ENCODE measurements at places on chromosomes 2 and 18.
A peak's percentile ranks its signal among the peaks of the same experiment; 100 is the strongest.

DNA sequence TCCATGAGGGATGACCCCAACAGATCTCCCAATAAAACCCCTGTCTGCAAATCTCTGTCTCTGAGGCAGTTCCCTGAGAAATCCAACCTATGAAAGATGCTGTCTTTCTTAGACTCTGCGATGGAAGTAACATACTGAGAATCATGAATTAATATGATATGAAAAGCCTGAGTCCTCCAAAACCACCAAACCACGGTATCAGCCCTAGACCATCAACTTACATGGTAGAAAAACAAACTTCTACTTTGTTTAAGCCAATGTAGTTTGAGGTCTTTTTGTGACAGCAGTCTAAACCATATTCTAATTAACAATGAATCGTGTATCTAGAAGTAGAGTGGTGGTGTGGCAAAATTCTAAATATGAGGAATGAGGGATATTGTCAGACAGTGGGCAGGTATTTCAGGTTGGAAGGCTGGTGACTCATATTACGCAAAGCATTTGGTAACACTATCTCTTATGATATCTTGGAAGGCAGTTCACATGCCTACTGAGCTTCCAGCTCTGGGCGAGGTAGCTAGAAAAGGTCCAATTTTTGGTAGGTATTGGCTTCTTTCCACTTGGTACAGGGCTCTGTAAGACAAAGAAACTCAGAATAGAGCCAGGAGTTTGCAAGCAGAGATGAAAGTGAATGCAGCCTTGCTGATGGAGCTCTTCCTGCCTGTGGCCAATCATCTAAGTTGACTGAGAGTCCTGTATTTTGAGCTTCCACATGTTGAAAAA lies 215.8 kb downstream of the ZFP36L2 start:
- DNase-seq: no peak

DNA sequence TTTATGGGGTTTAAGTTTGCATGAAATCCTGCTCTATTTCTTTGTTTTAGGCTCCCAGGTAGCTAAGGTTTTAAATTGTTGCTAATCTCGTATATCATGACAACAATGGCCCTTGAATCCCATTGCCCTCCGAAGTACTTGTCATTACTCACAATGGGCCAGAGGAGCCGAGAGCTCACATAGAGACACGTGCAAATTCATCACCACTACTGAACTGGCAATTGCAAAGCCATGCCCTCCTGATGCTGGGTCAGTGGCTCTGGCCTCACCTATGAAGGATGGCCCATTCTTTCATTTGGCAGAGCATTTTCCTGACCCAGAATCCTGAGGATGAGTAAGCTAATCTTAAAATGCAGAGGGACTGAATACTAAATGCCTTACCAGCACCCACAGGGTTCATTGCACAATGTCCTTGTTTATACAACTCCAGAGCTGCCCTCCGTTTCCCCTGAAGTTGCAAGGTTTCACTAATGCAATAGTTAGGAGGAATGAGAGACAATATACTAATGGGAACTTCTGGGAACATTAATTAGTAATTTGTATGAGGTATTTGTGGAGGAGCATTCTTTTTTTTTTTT lies 71.6 kb upstream of the GAREM1 start:
- no peak for DNase-seq

- no peak for DNase-seq
Observed at GRCh38 chr2:26495705-26496297, 17.9 kb upstream of the OTOF start.

DNA sequence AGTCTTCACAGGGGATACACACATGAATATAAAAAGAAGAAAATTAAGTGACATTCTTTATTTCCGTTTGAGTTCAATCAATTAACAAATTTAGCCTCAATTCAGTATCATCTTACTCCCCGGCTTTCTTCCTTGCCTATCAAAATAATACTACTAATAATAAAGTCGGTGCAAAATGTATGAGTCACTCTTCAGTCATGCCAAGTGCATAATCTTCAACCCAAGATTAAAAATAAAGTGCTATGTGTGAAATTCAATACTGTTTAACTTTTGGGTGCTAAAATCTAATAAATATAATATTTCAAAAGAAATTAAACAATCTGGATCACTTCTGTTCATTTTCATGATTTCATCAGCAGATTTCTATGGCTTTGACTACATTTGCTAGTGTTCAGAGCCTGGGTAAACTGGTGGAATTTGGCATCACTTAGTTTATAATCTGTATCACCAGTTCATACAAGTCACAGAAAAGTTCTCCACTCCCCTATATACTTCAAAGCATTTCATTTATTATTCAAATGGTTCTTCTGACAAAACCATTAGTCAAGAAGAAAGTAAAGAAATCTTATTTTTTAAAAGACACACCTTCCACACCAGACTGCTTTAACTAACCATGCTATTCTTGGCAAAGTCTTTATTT lies 183.6 kb downstream of the THADA start:
- no peak for DNase-seq

GRCh38 chr18:78427081-78427480 lies 552.5 kb upstream of the SALL3 start:
- no peak for DNase-seq

GRCh38 chr2:111918383-111918806 lies 20.0 kb downstream of the MERTK start:
- DNase-seq: peak; percentile 95

- no peak for DNase-seq
Observed at GRCh38 chr18:76491776-76492668, 3.0 kb downstream of the ZNF516 start.

GRCh38 chr2:218964041-218964771 lies 4.7 kb downstream of the CDK5R2 start:
- DNase-seq: no peak

DNA sequence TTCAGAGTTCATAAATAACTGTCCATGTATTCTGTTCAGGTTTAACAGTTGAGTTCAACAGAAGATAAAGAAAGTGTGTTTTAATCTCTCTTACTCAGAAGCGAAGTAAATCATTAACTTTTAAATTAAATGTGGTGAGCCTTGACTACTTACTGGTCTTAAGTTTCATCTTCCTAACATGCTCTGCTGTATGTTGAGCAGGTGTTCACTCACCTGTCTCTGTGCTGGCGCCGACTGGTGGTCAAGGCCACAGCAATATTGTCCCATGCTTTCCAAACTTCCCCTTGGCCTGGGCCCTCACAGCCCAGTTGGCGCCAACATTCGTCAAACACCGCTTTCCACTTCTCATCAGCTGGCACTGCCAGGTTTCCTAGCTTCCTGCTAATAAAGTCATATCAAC lies 17.0 kb upstream of the MPP4 start:
- no peak for DNase-seq

GRCh38 chr2:4765787-4766530 lies 926.2 kb upstream of the SOX11 start:
- no peak for DNase-seq

- no peak for DNase-seq
Observed at GRCh38 chr2:223460209-223460608, 142.0 kb downstream of the SCG2 start.

- no peak for DNase-seq
Observed at GRCh38 chr18:36685580-36685979, 143.2 kb downstream of the TPGS2 start.

DNA sequence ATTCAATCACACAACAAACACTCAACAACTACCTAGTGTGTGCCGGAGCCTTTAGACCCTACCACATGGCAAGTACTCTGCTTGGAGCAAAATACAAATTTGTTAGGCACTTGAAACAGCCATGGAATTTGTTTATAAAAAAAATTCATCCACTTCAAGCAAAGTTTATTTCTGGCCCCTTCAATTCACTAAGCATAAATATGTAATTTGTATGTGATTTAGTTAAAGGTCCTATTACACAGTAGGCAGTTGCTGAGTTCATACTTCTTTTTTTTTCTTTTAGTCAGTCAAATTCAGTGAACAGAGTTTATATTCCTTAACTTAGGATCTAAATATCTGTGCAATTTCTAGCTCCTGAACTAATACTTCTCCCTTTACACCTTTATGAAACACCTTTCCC lies 22.5 kb downstream of the GCFC2 start:
- no peak for DNase-seq

DNA sequence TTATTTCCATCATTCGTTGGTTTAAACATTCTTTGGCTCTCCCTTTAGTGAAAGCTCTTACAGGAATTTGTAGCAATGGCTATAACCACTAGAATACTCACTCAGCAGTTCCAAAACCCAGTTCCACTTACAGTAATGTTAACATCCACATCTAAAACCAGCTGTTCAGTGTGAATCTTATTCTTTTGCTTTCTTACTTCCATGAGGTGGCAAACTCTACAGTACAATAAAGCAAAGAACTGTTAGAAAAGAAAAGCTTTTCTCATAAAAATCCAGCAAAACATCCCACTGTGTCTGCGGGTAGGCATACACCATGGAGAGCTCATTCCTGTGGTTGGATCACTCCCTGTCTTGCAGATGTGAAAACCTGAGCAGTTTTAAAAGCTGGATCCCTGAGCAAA lies 147.1 kb downstream of the ARHGAP28 start:
- DNase-seq: peak; percentile 72

DNA sequence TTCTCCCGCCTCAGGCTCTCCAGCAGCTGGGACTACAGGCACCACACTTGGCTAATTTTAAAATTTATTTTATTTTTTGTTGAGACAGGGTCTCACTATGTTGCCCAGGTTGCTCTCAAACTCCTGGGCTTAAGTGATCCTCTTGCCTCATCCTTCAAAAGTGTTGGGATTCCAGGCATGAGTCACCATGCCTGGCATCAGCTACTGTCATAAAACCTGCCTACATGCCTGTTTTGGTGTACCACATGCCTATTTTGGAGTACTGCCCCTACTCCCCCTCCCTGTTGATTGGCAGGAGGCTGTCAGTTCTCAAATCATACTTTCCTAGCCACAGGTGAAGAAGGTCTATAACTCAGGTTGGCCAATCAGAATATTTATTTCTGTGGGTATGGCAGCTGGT lies 64.0 kb downstream of the CHST9 start:
- DNase-seq: no peak

GRCh38 chr2:138423745-138424144 lies 77.8 kb upstream of the SPOPL start:
- no peak for DNase-seq

DNA sequence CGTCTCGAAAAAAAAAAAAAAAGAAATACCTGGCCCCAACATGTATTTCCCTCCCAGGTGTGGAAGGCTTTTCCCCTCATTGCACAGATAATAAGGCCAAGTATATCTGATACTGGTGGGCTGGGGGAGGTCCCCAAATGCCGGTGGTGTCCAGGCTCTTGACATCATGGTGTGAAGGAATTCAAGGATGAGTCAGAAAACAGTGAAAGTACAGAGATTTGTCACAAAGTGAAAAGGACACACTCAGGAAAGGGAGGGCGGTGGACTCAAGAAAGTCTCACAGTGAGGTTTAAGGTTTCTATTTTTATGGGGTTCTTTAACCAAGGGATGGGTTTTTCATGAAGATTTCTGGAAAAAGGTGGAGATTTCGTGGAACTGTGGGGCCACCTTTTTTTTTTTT lies 37.8 kb upstream of the FZD5 start:
- DNase-seq: no peak

DNA sequence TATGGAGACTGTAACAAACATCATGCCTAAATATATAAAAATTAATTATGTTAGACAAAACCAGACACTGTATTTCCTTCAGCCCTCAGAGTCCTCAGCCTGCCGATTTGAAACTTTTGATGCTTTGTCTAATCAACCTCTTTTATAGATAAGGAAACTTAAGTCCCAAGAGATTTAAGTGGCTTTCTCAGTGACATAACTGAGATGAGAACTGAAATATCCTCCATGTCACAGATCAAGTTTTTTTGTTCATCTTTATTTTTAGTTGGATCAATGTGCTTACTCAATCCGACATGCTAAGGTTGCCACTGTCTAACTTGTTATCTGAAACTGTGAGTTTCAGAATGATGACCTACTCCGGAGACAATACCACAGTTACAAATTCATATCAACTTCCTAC lies 72.3 kb downstream of the BARD1 start:
- DNase-seq: no peak

GRCh38 chr18:5021558-5021957 lies 175.5 kb downstream of the AKAIN1 start:
- DNase-seq: no peak

DNA sequence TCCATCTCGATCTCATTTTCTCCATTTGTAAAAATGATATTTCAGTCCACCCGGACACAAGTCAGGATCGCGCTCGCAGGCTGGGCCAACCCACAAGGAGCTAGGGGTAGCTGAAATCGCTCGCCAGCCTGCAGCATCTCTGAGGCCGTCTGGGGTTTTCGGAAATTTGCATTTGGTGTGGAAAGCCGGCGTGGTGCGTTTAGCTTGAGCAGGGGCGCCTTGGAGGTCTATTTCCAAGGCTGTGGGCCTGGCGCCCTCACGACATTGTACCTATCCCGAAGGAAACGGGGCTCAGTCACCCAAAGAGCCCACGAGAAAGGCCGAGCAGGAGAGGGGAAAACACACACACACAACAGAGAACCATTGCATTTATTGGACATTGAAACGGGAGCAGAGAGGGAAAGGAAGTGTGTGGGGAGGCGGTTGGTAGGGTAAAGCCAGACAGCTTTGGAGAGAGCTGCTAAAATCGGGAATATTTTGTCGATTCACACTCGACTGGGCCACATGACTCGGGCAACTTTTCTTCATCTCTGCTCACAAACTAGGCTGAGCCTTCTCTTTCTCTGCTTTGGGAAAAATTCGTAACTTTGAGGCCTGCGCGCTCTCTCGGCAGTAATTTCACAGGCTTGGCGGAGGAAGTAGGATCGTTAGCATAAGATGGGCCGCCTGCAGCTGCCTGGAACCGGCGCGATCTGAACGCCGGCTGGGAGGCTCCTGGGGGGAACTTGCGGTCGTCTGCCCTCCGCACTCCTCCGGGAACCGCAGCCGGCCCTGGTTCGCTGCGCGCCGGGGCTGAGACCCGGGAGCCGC lies 1.1 kb upstream of the HOXD8 start:
- DNase-seq: no peak

DNA sequence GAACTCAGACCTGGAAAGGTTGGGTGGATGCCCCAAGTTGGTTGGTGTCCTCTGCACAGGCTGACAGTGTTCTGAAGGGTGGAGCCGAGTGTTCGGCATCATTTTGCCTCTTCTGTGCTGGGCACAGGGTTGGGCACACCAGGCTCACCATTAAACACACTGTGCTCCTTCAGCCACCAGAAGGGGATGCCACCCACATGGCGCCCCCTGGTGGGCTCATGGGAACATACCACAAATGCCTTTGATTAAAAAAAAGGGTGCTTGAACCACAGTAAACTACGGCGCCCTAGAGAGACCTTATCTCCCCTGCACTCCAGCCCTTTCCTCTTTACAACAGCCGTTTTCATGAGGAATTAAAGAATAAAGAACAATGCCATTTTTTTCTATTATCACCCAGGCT lies 89.4 kb downstream of the CELF4 start:
- DNase-seq: no peak

DNA sequence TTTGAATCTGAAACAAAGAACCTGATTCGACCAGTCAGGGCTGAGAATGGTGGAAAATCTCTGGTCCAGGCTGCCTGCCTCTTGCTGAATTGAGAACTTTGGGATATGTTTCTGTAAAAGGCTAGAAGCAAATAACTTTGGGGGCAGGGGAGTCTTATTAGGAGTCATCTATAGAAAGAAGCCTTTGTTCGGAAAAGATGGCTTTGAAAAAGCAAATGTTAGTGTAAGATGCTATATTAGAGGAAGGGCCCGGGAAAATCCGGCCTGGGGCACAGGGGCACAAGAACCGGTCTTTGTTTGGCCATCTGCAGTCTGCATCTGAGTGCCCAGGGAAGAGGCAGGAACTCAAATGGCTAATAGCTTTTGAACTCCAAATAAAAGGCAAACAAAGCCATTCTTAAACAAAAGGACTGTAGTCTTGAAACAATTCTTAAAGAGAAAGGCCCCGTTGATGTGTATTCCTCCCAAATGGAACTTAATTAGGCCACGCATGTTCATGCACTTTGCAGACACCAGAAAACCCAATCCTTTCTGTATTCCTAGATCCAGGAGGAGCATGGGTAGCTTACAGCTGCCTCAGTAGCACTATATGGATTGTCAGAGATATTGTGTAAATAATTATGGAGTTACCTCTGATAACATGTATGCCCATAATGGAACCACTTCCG lies 180.0 kb upstream of the ARL4C start:
- no peak for DNase-seq

Measured in fibroblast of skin of left quadriceps (primary cell).